ENCODE measurements at places on chromosomes 3 and 15.
A peak's percentile ranks its signal among the peaks of the same experiment; 100 is the strongest.

GRCh38 chr15:43095243-43095642 lies 10.6 kb downstream of the UBR1 start:
- no peak overlapping the region for H3K27ac ChIP-seq
- H3K27me3 ChIP-seq: no peaks in the 10 kb centered on the region
- H3K4me3 ChIP-seq: no peak overlapping the region
- H3K4me1 ChIP-seq: no peaks in the 10 kb centered on the region
- DNase-seq: no peak
- no peaks in the 10 kb centered on the region for H3K36me3 ChIP-seq

GRCh38 chr15:51356983-51357382 lies 15.5 kb downstream of the GLDN start:
- H3K36me3 ChIP-seq: no peaks in the 10 kb centered on the region
- no peak for DNase-seq
- no peak overlapping the region for H3K4me3 ChIP-seq
- H3K4me1 ChIP-seq: no peaks in the 10 kb centered on the region

DNA sequence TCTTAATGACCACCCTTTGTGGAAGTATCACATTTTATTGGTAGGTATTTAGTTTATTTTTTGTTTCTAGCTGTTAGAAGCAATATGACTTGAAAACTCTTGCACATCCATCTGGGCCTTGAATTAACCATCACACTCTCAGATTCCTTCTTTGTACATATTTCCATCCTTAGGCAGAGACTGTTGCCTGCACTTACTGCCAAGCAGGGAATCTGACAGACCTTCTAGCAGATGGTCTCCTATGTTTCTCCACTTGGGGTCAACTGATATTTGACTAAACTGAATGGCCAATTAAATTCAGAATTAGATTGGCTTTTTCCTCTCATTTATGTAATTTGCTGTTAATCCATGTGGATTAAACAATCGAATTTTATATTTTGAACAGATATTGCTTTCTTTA lies 324.9 kb upstream of the TGFBR2 start:
- no peaks in the 10 kb centered on the region for H3K27me3 ChIP-seq
- H3K36me3 ChIP-seq: no peaks in the 10 kb centered on the region
- peaks cover 10% of the 10 kb centered on the region for H3K4me1 ChIP-seq
- H3K4me3 ChIP-seq: no peak overlapping the region

DNA sequence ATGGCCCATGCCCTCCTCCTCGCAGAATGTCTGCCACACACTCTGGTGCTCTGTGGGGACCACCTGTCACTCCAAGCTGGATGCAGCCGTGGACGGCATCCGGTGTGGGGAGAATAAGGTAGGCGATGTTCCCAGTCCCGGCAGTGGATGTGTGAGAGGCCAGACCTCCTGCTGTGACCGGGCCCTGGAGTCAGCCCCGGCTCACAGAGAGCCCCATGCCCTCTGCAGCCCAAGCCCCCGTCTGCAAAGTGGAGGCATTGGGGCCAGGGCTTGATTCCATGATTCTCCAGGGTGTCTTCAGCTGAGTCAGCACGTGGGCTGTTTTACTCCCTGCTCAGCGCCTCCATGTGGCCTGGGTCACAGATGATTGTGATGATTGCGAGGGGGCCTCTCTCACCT lies 32.2 kb downstream of the GOLGA6L10 start:
- H3K27me3 ChIP-seq: no peaks in the 10 kb centered on the region
- H3K4me3 ChIP-seq: no peak overlapping the region
- H3K36me3 ChIP-seq: no peaks in the 10 kb centered on the region
- H3K27ac ChIP-seq: no peak overlapping the region
- H3K4me1 ChIP-seq: no peaks in the 10 kb centered on the region
- no peak for DNase-seq

GRCh38 chr3:124634210-124635168 lies 95.8 kb upstream of the UMPS start:
- H3K27ac ChIP-seq: no peak overlapping the region
- no peaks in the 10 kb centered on the region for H3K36me3 ChIP-seq
- no peaks in the 10 kb centered on the region for H3K27me3 ChIP-seq
- DNase-seq: no peak
- peaks cover 3% of the 10 kb centered on the region for H3K4me1 ChIP-seq

- H3K4me3 ChIP-seq: peak overlapping the region; percentile 95
- no peaks in the 10 kb centered on the region for H3K27me3 ChIP-seq
- H3K4me1 ChIP-seq: peaks cover 22% of the 10 kb centered on the region
- peaks cover 28% of the 10 kb centered on the region for H3K36me3 ChIP-seq
- no peak for DNase-seq
- H3K27ac ChIP-seq: peak overlapping the region; percentile 96
Measured at GRCh38 chr15:66505430-66505811, 295 bp downstream of the ZWILCH start.

GRCh38 chr15:64333986-64334929 lies 21.7 kb downstream of the CSNK1G1 start:
- no peak for DNase-seq
- H3K4me3 ChIP-seq: no peak overlapping the region
- H3K36me3 ChIP-seq: no peaks in the 10 kb centered on the region
- no peaks in the 10 kb centered on the region for H3K27me3 ChIP-seq

- H3K27ac ChIP-seq: no peak overlapping the region
- no peaks in the 10 kb centered on the region for H3K27me3 ChIP-seq
- DNase-seq: no peak
Measured at GRCh38 chr3:100370756-100371155, 30.1 kb downstream of the TOMM70 start.

GRCh38 chr15:59242649-59243048 lies 36.0 kb downstream of the LDHAL6B start:
- H3K27me3 ChIP-seq: no peaks in the 10 kb centered on the region

- no peaks in the 10 kb centered on the region for H3K27me3 ChIP-seq
- DNase-seq: peak; percentile 71
- peak overlapping the region; percentile 87 for H3K27ac ChIP-seq
Measured at GRCh38 chr3:9947025-9947995, 4.9 kb downstream of the PRRT3 start.

DNA sequence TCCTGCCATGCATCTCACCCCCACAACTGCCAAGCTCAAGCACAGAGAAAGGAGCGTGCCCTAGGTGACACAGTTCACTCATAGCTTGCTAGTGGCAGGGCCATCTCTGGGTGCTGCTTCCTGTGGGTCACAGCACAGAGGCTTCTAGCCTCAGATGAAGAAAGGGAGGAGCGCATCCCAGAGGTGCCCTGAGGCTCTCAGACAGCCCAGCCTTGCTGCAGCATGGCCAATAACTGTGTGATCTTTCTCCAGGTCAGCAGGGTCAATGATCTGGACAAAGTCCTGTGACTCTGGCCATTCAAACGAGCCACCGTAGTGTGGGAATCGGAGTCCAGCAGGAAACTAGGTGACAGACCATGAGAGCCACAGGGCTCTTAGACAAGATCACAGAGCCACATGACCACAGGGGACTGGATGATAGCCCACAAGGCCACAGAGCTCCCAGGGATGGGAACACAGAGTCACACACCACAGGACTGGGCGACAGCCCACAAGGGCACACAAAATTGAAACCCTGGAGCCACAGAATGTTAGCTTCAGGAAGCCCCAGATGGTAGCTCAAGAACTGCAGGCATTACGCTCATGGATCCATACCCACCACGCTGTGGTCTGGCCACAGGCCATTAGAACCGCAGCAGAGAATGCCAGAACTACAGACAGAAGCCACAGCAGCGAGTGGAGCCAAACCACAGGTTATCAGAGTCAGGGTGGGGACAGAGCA lies 25.9 kb upstream of the GRIP2 start:
- no peak for DNase-seq
- no peaks in the 10 kb centered on the region for H3K36me3 ChIP-seq
- no peak overlapping the region for H3K27ac ChIP-seq
- H3K4me1 ChIP-seq: no peaks in the 10 kb centered on the region
- H3K4me3 ChIP-seq: no peak overlapping the region
- no peaks in the 10 kb centered on the region for H3K27me3 ChIP-seq

DNA sequence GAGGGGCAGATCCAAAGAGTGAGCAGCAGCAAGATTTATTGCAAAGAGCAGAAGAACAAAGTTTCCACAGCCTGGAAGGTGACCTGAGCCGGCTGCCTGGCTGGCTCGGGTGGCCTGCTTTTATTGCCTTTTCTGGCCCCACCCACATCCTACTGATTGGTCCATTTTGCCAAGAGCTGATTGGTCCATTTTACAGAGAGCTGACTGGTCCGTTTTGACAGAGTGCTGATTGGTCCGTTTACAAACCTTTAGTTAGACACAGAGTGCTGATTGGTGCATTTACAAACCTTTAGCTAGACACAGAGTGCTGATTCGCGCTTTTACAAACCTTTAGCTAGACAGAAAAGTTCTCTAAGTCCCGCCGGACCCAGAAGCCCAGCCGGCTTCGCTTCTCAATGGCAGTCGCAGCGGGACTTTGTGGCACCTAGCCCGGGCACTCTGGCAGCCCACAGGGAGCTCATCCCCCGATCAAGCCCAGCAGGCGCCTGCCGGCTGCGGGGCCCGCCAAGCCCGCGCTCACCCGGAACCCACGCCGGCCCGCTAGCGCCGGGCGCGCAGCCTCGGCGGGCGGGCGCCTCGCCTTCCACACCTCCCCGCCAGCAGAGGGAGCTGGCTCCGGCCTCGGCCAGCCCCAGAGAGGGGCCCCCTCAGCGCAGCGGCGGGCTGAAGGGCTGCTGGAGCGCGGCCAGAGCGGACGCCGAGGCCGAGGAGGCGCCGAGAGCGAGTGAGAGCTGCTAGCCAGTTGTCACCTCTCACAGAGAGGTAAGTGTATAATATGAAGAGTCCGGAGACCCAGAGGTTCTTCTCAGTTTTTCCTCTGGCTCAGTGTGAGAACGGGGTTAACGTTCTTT lies 339.2 kb downstream of the CHL1 start:
- H3K4me3 ChIP-seq: no peak overlapping the region
- DNase-seq: no peak
- no peaks in the 10 kb centered on the region for H3K36me3 ChIP-seq
- H3K27ac ChIP-seq: no peak overlapping the region
- H3K27me3 ChIP-seq: no peaks in the 10 kb centered on the region
- H3K4me1 ChIP-seq: no peaks in the 10 kb centered on the region

DNA sequence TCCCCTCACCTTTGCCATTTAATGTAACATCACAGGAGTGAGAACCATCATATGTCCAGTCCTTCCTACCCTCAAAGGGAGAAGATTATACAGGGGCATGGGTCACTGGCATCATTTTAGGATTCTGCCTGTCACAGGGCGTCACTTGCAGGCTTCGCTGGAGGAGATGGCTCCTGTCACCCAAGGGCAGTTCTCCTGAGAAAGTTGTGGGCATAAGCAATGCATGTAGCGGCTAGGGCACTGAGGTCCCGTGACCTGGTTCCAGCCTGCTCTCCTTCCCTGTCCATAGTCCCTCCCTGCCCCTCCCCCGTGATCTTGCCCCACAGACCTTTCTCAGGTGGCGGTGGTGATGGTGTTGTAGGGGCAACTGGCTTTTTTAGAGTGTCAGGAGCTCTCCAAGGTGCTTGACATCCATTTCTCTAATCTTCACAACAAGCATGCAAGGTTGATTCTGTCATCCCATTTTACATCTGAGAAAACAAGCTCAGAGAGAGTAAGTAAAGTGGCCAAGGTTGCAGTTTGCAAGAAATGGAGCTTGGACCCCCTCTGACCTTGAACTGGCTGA lies 241.5 kb upstream of the CTDSPL start:
- H3K27me3 ChIP-seq: no peaks in the 10 kb centered on the region
- H3K27ac ChIP-seq: no peak overlapping the region
- no peaks in the 10 kb centered on the region for H3K36me3 ChIP-seq
- no peak overlapping the region for H3K4me3 ChIP-seq
- H3K4me1 ChIP-seq: no peaks in the 10 kb centered on the region

- peak overlapping the region; percentile 90 for H3K27ac ChIP-seq
- H3K4me1 ChIP-seq: peaks cover 64% of the 10 kb centered on the region
- peak; percentile 48 for DNase-seq
- no peak overlapping the region for H3K4me3 ChIP-seq
Measured at GRCh38 chr3:15633766-15634598, 32.4 kb downstream of the BTD start.

GRCh38 chr3:182294256-182294655 lies 499.0 kb upstream of the ATP11B start:
- H3K27ac ChIP-seq: no peak overlapping the region
- no peak overlapping the region for H3K4me3 ChIP-seq
- H3K36me3 ChIP-seq: no peaks in the 10 kb centered on the region
- DNase-seq: no peak

GRCh38 chr3:107345822-107346405 lies 31.3 kb upstream of the CCDC54 start:
- H3K4me3 ChIP-seq: no peak overlapping the region
- H3K27ac ChIP-seq: no peak overlapping the region
- H3K36me3 ChIP-seq: no peaks in the 10 kb centered on the region
- H3K27me3 ChIP-seq: no peaks in the 10 kb centered on the region
- DNase-seq: no peak

- H3K36me3 ChIP-seq: no peaks in the 10 kb centered on the region
- H3K4me3 ChIP-seq: no peak overlapping the region
- H3K27ac ChIP-seq: no peak overlapping the region
Measured at GRCh38 chr15:69375151-69375790, 38.9 kb upstream of the KIF23 start.

GRCh38 chr15:29860872-29861271 lies 38.6 kb upstream of the TJP1 start:
- H3K36me3 ChIP-seq: no peaks in the 10 kb centered on the region
- no peaks in the 10 kb centered on the region for H3K4me1 ChIP-seq
- no peaks in the 10 kb centered on the region for H3K27me3 ChIP-seq

GRCh38 chr3:169914321-169914720 lies 2.9 kb downstream of the SAMD7 start:
- no peaks in the 10 kb centered on the region for H3K27me3 ChIP-seq
- no peak overlapping the region for H3K27ac ChIP-seq
- H3K4me1 ChIP-seq: no peaks in the 10 kb centered on the region
- DNase-seq: no peak

- H3K36me3 ChIP-seq: no peaks in the 10 kb centered on the region
- H3K4me3 ChIP-seq: no peak overlapping the region
- DNase-seq: no peak
- no peak overlapping the region for H3K27ac ChIP-seq
- no peaks in the 10 kb centered on the region for H3K27me3 ChIP-seq
- H3K4me1 ChIP-seq: no peaks in the 10 kb centered on the region
Measured at GRCh38 chr3:14764331-14765059, 54.3 kb upstream of the FGD5 start.

GRCh38 chr15:74203914-74204431 lies 1.4 kb upstream of the STRA6 start:
- H3K27ac ChIP-seq: no peak overlapping the region
- peaks cover 3% of the 10 kb centered on the region for H3K4me1 ChIP-seq
- no peaks in the 10 kb centered on the region for H3K27me3 ChIP-seq
- DNase-seq: no peak
- no peaks in the 10 kb centered on the region for H3K36me3 ChIP-seq

DNA sequence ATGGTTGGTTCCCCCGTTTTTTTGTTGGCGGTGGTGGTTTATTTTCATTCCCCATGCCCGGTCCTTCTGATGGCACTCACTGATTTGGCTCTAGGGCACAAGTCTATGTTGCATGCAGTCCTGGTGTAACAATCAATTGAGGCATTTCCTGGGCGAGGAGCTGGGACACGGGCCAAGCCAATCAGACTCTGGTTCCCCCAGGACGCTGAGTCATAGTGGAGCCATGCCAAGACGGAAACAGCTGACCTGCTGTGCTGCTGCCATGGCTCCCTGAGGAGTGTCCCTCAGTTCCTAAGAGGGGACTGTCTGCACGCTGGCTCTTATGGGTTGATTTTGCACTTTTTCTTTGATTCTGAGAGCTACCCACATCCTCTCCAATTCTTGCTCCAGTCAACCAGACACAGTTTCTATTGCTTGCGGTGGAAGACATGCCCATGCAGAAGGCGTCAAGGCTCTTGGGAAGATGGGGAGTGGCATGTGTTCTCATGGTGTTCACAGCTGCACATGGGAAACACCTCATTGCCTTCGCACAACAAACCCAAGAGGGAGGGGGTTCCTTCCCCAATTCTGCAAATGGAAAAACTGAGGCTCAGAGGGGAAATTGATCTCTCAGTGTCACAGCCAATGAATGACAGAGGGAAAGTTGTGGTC lies 28.3 kb upstream of the ALDH1L1 start:
- peaks cover 16% of the 10 kb centered on the region for H3K4me1 ChIP-seq
- H3K4me3 ChIP-seq: no peak overlapping the region
- no peak overlapping the region for H3K27ac ChIP-seq
